ENCODE measurements at places on chromosomes 7 and 10. TPM values are rescaled to one million over a fixed set of nuclear protein-coding genes. Genes with fewer than 3 reads are reported as not detected.
A peak's percentile ranks its signal among the peaks of the same experiment; 100 is the strongest.

GRCh38 chr7:66583490-66584110 is 45.1 kb upstream of the KCTD7 start:
- no peak overlapping the region for H3K4me3 ChIP-seq
- H3K4me1 ChIP-seq: no peaks in the 10 kb centered on the region
- peaks cover 6% of the 10 kb centered on the region for H3K36me3 ChIP-seq
- H3K27me3 ChIP-seq: no peaks in the 10 kb centered on the region

- no peaks in the 10 kb centered on the region for H3K4me1 ChIP-seq
- H3K36me3 ChIP-seq: no peaks in the 10 kb centered on the region
- no peak for DNase-seq
- no peak overlapping the region for H3K27ac ChIP-seq
- no peak overlapping the region for H3K4me3 ChIP-seq
- H3K27me3 ChIP-seq: no peaks in the 10 kb centered on the region
Measured at GRCh38 chr10:88428976-88429375, 154.1 kb downstream of the RNLS start.

DNA sequence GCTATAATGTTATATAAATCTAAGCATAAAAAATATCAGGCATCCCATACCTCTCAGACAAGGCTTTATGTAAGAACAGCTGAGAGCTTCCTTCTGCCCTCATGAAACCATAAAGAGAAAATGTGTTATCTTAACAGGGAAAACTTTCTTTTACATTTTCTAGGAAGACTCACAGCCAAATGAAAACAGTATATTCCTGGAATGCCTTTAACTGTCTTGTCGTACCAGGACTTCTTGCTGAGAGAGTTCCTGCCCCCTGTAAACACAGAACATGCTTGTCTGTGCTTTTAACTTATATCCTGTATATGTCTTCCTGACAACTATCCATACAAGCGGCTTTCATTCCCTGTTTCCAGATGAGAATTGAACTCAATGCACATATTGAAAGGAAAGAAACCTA is 64.8 kb upstream of the AHR start:
- peaks cover 40% of the 10 kb centered on the region for H3K4me1 ChIP-seq
- no peak overlapping the region for H3K4me3 ChIP-seq
- H3K36me3 ChIP-seq: no peaks in the 10 kb centered on the region
- DNase-seq: no peak
- no peaks in the 10 kb centered on the region for H3K27me3 ChIP-seq

- H3K4me3 ChIP-seq: no peak overlapping the region
- H3K27me3 ChIP-seq: no peaks in the 10 kb centered on the region
- no peak for DNase-seq
- no peaks in the 10 kb centered on the region for H3K36me3 ChIP-seq
- peaks cover 22% of the 10 kb centered on the region for H3K4me1 ChIP-seq
Measured at GRCh38 chr10:3071405-3072198, 4.3 kb downstream of the PFKP start.

- H3K27me3 ChIP-seq: no peaks in the 10 kb centered on the region
- no peak for DNase-seq
- no peaks in the 10 kb centered on the region for H3K36me3 ChIP-seq
- H3K4me1 ChIP-seq: no peaks in the 10 kb centered on the region
- H3K4me3 ChIP-seq: no peak overlapping the region
Measured at GRCh38 chr10:48765527-48765926, 80.9 kb downstream of the WDFY4 start.

DNA sequence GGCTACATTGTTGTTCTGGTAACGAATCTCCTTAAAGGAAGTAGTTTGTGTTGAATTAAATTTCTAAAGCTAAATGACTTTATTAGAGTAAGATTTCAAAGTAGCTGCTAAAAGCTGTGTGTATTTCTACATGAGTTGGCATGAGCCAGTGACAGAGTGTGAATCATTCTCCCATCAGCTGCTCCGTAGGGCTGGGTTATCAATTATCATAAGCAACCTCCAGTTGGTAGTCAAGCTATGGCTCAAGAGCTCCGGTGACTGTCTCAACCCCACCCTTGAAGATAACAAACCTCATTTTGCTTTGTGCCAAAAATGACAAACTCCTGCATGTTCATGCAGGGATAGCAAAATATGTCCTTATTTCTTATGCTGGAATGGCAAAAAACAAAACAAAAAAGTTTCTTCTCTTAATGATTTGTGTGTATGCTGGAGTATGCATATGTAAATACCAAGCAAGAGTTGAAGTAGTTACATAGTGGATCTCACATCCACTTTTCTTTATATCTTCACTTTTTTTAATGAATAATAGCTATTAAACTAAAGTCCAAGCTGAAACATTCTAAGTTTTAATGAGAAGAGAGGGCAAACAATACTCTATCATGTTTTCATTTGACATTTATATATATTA is 249.4 kb downstream of the CACNA2D1 start:
- no peak overlapping the region for H3K4me3 ChIP-seq
- no peak overlapping the region for H3K27ac ChIP-seq
- H3K4me1 ChIP-seq: no peaks in the 10 kb centered on the region
- no peaks in the 10 kb centered on the region for H3K36me3 ChIP-seq
- DNase-seq: no peak

Gene NRCAM
- 2.4 TPM for total RNA-seq

DNA sequence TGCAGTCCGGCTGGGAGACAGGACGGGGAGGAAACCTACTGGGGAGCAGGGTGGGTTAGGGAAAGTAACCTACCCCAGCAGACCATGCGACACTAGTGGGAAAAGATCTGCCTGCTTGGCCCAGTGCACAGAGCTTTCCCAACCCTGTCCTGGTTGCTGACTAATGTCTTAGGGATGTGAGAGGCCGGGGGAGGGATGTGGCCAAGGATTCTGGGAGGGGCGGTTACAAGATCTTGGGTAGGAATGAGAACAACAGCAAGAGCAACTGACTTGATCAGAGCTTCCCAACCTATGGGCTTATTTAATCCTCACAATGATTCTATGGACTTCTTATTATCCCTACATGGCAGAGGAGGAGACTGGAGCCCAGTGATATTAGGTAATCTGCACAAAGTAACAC is 24.0 kb upstream of the EIF5AL1 start:
- no peak overlapping the region for H3K4me3 ChIP-seq
- peaks cover 3% of the 10 kb centered on the region for H3K4me1 ChIP-seq
- H3K27ac ChIP-seq: peak overlapping the region; percentile 78
- DNase-seq: peak; percentile 43
- no peaks in the 10 kb centered on the region for H3K36me3 ChIP-seq
- no peaks in the 10 kb centered on the region for H3K27me3 ChIP-seq

Gene POU6F2
- total RNA-seq: not detected

DNA sequence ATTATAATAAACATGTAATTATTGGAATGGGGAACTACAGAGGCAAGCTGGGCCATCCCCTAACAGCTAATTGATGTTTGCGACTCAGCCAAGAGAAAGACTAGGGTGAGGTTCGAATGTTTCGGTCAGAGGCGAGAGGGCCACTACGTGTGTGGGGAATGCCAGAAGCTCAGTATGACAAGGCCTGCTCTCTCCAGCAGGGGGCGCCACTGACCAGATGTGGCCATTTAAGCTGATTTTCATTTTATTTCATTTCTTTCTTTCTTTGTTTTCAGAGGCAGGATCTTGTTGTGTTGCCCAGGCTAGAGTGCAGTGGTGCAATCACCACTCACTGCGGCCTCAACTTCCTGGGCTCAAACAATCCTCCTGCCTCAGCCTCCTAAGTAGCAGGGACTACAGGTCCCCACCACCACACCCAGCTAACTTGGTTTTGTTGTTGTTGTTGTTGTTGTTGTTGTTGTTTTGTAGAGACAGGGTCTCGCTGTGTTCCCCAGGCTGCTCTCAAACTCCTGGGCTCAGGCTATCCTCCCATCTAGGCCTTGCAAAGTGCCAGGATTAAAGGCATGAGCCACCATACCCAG is 38.1 kb downstream of the TMEM130 start:
- no peaks in the 10 kb centered on the region for H3K36me3 ChIP-seq
- H3K4me1 ChIP-seq: peaks cover 12% of the 10 kb centered on the region
- H3K27me3 ChIP-seq: no peaks in the 10 kb centered on the region

- no peaks in the 10 kb centered on the region for H3K27me3 ChIP-seq
- DNase-seq: peak; percentile 53
- H3K27ac ChIP-seq: peak overlapping the region; percentile 16
Measured at GRCh38 chr10:99993701-99994689, 15.8 kb downstream of the DNMBP start.

- no peaks in the 10 kb centered on the region for H3K27me3 ChIP-seq
- H3K27ac ChIP-seq: no peak overlapping the region
- DNase-seq: no peak
- no peak overlapping the region for H3K4me3 ChIP-seq
Measured at GRCh38 chr10:109963439-109963838, 40.1 kb upstream of the XPNPEP1 start.
